ENCODE measurements at places on chromosomes 7 and 10.

DNA sequence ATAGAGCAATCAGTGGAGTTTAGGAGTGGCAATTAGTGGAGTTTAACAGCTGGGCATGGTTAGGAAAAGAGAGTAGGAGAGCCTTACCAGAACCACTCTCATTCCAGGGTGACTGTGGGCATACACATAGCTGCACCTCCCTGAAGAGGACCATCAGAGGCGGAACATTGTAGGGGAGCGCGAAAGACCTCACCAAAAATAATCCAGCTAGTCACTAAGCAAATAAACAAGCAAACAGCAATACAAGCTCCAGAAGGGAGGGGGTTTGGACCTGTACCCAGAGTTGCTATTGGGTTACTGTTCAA lies 4.1 kb upstream of the NACAD start:
- no peak for DNase-seq

GRCh38 chr7:2359610-2360009 lies 5.0 kb downstream of the EIF3B start:
- DNase-seq, result no peak

DNA sequence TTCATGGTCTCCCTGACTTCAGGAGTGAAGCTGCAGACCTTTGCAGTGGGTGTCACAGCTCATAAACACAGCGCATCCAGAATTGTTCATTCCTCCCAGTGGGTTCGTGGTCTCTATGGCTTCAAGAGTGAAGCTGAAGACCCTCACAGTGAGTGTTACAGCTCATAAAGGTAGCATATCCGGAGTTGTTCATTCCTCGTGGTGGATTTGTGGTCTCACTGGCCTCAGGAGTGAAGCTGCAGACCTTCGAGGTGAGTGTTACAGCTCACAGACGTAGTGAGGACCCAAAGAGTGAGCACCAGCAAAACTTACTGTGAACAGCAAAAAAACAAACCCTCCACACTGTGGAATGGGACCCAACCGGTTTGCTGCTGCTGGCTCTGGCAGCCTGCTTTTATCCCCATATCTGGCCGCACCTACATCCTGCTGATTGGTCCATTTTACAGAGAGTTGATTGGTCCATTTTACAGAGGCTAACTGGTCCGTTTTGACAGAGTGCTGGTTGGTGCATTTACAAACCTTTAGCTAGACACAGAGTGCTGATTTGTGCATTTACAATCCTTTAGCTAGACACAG lies 308.8 kb downstream of the PTPRN2 start:
- DNase-seq, result no peak

GRCh38 chr10:129963641-129964501 lies at the start of gene EBF3:
Gene EBF3, minus strand, starts transcription at chr10:129964274. Its CDS starts 506 bp downstream, at chr10:129963768.
- DNase-seq, result peak; percentile 83

DNA sequence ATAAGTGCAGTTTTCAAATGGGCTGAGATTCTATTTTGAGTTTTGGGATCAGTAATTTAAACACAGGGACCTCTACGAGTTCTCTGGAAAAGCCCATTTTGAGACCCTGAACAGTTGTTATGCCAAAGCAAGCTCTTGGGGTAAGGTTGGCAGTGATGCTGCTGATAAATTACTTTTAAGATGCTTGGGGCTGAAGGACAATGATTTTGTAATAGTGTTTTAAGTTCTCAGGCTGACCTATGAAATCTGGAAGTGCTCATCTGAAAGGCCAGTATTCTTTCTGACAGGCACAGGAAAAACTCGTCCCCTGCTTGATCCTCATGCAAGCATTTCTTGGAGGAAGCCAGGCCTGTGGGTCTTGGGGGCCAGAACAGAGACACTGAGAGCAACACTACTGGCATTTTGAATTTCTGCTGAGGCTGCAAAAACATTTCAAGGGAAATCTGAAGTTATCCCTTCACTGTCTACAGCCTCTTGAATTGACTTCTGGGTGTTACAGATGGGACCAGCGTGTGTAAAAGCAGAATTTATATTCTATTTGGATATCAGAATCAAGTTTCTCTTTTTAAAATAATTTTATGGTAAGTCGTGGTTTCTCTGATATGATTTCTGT lies 79.7 kb downstream of the AUTS2 start:
- DNase-seq, result no peak

GRCh38 chr7:44062903-44063295 lies 2.5 kb downstream of the PGAM2 start:
- no peak for DNase-seq

DNA sequence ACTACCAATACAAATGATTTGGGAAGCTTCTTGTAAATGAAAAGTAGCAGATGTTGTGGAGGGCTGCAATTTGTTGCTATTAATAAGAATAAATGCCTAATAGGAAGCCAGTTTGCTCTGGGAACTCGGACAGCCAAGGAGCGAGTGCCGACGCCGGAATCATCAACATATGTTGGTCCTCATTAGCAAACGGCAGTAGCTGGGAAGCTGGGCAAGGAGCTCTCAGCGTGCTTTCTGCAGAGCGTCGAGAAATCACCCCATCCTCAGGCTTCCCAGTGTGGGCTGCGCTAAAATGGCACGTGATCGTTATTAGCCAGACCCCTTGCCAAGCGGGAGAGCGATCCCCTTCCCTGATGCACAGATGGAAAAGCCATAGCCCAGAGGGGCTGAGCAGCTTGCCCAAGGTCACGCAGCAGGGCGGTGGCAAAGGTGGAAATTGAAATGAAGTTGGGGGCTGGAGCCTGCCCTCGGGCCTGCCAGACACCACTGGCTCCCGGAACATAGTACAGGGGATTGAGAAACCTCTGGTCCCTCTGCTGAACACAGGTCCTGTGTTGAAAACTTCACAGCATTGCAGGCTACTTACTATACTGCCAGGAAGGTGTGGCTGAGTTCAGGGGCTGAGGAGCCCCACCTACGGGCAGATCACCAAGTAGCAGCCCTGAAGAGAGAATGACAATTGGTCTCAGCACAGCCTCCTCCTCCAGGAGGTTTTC lies 326.9 kb downstream of the PLXNA4 start:
- DNase-seq, result no peak

DNA sequence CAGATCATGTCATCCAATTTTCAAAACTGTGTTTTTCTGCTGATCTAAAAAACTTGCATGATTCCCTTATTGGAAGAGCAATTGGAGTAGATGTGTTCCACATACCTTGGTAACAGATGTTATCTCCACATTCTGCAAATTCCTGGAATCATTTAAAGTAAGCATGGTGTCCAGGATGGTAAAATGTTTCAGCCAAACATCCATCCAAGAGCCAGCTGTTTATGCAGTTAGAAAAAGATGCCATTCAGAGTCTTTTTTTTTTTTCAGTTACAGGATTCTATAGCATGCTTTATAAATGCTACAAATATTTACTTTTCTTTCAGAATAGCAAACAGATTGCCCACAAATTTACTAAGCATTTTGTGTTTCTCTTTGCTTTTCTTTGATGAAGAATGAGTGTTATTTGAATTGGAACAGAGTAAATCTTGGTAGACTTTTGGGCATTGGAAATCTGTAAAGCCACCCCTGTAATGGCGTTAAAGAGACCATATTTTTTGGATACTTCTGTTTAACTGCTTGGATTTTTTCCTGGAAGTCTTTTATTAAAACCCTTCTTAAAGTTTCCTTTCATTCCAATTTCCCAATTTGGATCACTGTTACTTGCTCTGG lies 149.8 kb downstream of the GNAT3 start:
- no peak for DNase-seq

DNA sequence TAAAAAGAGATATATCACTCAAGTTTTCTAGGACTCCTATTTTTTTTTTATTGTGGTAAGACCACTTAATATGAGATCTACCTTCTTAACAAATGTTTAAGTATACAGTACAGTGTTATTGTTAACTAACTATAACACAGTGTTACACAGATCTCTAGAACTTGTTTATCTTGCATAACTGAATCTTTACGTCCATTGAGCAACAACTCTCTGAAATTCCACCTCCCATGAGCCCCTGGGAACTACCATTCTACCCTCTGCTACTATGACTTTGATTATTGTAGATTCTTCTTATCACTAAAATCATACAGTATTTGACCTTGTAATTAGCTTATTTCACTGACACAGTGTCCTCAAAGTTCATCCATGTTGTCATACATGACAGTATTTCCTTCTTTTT lies 22.5 kb upstream of the REEP3 start:
- no peak for DNase-seq

GRCh38 chr10:12703126-12703525 lies 298.4 kb downstream of the CCDC3 start:
- no peak for DNase-seq

GRCh38 chr7:22645418-22646181 lies 81.4 kb upstream of the IL6 start:
- no peak for DNase-seq

DNA sequence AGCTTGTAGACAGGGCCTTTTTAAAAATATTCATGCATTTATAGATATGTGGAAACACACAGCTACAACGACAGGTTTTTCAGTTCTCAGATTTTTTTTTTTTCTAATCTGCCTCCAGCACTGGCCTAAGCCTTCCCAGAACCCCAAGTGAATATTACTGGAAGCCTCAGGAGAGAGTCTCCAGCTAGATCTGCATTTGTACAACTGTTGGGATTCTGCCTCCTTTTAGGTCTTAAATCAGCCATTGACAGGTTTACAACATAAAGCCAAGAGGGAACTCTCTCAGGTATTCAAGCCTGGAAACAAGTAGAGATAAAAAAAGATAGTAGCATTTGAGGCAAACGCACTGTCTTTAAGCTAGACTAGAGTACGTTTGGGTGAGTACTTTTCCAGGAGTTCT lies 275.8 kb downstream of the ANKRD30A start:
- no peak for DNase-seq

DNA sequence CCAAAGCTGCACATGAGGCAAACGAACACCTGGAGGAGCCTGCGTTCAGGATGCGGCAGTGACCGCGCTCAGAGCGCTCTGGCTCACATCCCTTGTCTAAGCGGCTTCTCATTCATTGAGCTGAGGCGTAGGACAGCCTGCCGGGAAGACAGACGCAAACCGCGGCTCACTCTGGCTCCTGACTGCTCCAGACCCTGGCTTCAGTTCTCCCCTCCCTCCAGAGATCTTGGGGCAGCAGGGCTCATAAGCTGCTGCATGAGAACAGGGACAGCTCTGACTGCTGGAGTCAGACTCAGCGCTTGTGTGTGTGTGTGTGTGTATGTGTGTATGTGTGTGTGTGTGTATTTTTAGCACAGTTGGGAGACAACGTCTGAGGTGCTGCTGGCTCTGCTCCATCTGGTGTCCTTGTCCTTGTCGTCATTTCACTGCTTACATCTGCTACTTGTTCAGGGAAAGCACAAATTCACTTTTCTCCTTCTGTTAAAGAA lies 15.8 kb upstream of the LYZL2 start:
- DNase-seq, result no peak

DNA sequence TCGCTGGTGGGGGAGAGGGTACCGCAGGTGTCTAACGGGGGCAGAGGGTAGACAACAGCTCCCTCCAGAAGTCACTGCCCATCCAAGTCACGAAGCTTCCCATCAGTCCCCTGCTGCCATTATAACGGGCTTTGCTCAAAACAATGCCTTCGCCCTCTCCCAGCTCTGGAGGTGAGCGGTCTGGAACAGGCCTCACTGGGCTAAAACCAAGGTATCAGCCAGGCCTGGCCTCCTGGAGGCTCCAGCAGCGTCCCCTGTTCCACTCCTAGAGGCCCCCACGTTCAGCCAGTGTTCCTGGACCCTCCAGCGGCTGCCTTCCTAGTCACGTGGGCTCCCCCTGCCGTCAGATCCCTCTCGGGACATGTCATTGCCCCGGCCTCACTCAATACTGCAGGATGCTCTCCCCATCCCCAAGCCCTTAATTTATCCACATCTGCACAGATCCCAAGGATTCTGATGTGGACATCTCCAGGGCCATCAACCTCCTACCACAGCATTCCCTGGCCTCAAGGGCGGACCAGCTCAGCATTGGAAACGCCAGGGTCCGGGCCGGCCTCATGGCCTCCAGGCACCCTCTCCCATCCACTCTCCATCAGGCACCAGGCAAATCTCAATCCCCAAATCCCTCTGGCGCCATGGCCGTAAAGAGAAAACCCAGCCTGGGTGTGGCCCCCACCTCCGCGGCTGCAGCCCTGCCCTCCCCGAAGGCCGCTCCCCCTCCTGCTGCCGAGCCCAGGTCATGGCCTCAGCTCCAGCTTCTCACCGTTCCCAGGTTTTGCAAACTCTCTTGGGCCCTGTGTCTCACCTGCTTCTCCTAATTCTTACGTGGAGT lies 104.1 kb upstream of the FAM20C start:
- DNase-seq, result no peak

GRCh38 chr7:159197066-159197975 lies 52.7 kb upstream of the VIPR2 start:
- DNase-seq, result peak; percentile 83

GRCh38 chr7:7529328-7529727 lies 6.3 kb downstream of the COL28A1 start:
- DNase-seq, result no peak

DNA sequence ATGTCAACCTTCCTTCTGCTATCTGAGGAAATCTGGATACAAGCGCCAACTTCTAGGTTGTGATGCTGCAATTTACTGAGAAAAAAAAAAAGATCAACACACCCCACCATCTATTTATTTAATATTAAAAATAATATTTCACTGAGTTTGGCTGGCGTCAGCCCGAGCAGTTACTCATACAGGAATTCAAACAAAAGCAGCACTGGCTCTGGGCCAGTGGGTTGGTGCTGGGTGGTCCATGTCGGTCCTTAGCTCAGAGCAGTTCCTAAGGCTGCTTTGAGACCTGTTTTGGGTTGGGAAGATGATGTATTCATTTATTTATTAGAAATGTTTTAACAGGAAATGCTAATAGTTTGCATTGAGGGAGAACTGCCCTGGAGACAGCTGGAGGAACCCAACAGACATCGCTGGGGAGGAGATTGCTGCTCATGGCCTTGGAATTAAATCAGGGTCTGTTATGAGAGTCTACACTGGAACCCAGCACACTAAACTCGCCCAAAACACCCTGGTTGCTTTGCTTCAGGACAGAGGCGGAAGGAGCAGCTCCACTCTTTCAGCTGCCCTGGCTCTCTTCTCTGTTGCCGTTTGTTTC lies 36.3 kb upstream of the GOT1 start:
- no peak for DNase-seq

DNA sequence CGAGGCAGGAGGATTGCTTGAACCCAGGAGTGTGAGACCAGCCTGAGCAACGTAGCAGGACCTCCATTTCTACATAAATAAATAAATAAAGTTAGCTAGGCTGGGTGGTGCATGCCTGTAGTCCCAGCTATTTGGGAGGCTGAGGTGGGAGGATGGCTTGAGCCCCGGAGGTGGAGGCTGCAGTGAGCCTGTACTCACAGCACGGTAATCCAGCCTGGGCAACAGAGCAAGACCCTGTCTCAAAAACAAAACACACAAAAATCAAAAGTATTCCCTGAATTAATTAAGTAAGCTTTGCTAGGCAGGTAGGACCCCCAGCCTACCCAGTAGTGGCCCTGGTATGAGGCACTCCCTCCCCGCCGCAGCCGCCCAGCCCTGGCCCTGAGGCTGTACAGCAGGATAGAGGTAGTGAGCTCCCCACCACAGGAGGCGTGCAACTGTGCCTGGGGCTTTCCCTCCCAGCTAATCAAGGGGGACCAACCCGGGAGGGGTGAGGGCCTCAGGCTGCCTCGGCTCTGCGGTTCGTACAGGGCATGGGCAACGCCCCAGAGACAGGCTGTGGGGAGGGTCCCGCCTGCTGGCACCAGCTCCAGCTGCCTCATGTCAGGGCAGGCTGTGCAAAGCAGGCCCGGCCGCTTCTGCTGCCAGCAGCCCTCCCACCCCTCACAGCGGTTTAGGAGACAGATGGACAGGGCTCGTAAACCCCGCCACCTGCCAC lies 1.0 kb upstream of the CYP2W1 start:
- no peak for DNase-seq

- DNase-seq, result no peak
These were observed 569.0 kb upstream of the SORCS1 start for GRCh38 chr10:107733328-107734130.
